ENCODE measurements at places on chromosomes 4 and X.

DNA sequence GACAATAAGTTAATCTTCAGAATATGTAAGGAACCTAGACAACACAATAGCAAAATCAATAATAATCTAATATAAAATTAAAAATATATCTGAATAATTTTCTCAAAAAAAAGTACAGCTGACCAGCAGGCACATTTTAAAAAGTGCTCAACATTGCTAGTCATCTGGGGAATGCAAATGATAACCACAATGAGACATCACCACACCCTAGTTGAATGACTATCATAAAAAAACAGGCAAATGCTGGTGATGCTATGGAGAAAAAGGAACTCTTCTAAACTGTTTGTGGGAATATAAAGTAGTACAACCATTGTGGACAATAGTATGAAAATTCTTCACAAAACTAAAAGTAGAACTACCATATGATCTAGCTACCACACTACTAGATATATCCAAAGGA lies 956.9 kb upstream of the NDST4 start:
- DNase-seq = no peak

- no peak for DNase-seq
Observed at GRCh38 chr4:1407657-1408333, 1.6 kb upstream of the NKX1-1 start.

DNA sequence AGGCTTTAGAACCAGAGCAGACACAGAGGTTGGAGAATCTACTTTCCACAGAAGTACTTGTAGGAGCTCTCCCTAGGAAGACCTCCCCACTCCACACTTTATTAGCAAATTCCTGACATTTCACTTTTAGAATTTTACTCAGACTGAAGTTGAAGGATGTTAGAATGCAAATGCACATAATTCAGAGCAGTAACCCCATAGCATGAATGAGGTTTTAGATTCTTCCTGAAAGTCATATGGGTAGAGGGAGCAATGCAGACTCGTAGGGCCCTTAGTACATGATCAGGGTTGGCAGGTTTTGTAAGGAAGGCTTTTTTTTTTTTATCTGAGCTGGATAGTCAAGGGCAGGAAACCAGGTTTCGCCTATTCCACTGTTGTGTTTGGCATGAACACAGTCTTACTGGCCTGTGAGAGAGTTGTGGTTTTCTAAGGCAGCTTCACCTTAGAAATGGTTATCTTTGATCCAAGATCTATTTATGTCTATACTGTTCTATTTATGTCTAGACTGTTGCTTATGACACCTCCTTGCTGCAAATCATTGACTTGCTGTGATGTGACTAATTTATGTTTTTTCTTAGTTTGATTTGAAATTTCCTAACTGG lies 48.9 kb downstream of the SPATA18 start:
- no peak for DNase-seq

- DNase-seq = no peak
Observed at GRCh38 chr4:158261480-158261879, 51.2 kb downstream of the TMEM144 start.

- no peak for DNase-seq
Observed at GRCh38 chr4:132866616-132867015, 282.5 kb upstream of the PCDH10 start.

DNA sequence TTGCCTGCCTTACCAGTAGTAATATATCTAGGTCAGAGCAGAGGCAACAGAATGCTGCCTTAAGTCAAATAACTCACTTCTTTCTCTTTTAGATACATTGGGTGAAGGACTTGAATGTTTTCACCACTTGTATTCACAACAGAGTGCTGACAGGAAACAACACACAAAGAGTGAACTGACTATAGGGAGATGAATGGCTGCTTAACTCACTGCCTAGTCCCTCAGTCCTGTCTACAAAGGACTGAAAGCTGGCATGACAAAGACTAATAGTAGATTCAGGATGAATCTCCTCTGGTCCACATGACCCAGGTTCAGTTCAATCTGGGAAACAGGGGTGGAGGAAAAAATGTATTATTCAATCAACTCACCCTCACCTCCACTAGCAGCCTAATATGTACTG lies 134.2 kb downstream of the GALNTL6 start:
- no peak for DNase-seq

GRCh38 chr4:47167081-47168035 lies 136.0 kb downstream of the GABRB1 start:
- no peak for DNase-seq

GRCh38 chr4:112206431-112206830 lies 25.2 kb upstream of the AP1AR start:
- DNase-seq = no peak

- DNase-seq = no peak
Observed at GRCh38 chrX:46250151-46250550, 295.1 kb downstream of the ZNF674 start.

DNA sequence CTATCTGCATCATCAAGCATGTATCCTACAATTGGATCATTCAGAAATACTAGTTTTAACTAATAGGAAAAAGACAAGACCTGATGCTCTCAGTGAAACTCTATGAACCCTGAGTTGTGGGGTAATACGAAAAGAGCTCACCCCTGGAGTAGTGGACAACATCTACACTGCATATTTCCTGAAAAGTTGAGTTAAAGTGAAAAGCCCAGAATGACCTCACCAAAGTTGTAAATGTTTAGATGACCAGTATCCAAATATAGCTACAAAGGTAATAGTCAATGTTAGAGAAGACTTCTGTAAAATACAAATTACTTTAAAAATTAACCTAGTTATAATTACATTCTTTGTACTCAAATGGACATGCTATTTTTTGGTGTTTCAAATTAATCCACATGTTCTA lies 52.8 kb upstream of the SRPX start:
- DNase-seq = no peak

GRCh38 chrX:149569770-149570169 lies 17.5 kb downstream of the MAGEA9B start:
- DNase-seq = no peak

DNA sequence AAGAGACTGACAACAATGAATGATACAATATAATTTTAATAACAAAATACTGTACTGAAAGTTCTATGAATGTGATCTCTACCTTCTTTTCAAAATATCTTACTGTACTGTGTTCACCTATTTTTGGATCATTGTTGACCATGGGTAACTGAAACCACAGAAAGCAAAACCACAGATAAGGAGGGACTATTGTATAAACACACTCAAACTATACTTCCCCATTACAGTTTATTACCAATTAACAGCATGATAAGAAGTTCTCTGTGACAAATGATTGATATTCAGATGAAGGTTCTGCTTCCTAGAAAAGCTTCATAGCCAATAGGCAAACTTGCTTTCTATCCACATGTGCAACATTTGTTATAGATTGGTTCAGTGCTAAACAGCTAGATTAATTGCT lies 50.1 kb downstream of the GABRG1 start:
- DNase-seq = no peak

- no peak for DNase-seq
Observed at GRCh38 chr4:163273922-163274321, 58.5 kb downstream of the NPY1R start.

DNA sequence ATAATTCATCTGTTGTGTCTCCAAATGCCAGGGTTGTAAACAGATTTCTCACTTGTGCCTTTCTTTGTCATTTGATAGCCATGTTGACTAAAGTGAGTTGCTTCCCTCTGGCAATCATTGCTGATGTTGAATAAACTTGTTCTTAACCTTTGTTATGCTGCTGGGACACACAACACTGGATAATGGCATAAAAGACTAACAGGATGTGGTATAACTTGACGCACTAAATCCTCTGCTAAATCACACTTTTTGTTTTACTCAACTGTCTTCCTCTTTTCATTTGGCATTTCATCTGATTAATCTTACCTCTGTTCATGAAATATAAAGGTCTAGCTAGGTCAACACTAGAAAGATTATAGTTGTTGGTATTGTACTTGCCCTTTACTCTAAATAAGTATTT lies 17.6 kb upstream of the CXCL5 start:
- no peak for DNase-seq

GRCh38 chr4:51909236-51909703 lies 66.3 kb downstream of the DCUN1D4 start:
- no peak for DNase-seq

Measured in head of caudate nucleus (tissue), 42 donors.